ENCODE measurements at places on chromosomes 1 and 21.

DNA sequence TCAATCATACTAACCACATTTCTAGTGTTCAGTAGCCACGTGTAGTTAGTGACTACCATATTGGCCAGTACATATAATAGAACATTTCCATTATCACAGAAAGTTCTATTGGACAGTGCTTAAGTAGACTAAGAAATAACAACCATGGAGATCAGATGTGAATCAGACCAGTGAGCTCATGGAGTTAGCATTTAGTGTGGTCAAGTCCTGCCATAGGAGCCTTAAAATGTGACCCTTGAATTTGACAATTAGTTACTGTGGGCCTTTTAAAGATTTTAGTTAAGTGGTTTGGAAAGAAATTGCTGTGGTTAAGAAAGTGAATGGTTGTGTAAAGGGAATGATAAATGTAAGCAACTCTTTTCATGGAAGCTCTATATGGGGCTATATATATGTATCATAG, 123.4 kb downstream of the POU2F1 start:
- DNase-seq: no peak

DNA sequence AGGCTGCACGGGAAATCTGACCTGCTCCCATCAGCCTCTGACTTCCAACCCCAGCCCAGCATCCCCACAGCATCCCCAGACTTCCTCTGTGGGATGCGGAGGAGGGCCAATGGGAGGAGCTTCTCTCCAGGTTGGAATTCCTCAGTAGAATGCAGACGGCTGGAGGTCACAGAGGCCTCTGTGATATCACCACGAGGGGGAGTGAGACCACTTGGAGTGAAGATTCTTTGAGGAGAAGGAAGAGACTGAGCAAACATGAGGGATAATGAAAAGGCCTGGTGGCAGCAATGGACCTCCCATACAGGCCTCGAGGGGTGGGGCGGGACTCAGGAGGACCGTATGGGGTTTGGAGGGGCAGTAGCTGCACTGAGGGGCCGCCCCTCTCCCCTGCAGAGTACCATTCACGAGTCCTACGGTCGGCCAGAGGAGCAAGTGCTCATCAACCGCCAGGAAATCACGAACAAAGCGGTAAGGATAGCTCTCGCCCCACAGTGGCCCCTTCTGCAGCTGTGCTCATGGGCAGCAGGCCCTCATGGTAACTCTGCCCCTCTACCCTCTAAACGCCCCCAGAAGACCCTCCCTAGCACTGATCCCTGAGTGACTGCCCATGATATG, at the start of gene CATSPER4:
TSS of gene CATSPER4 (plus strand) at position 230 of the 615 bp plus-strand sequence. CDS start at position 256, 26 bp downstream.
- no peak for DNase-seq

GRCh38 chr1:38919130-38919529, 22.5 kb downstream of the RHBDL2 start:
- no peak for DNase-seq

DNA sequence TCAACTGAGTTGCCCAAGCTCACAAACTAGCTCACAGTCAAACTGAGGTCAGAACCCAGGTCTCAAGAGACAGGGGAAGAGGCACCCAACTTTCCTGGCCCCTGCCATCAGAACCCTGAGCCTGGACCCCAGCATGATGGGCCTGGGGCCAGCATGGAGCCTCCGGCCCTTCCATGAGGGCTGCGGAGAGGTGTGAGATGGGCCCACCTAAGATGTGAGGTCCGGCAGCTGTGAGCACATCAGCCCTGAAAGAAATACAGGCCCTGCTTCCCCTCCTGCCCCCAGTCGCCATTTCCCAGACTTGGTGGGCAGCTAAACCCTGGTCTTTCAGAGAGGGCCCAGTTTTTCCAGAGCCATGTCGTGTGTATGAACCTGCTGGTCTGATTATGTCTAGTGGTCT, 30.6 kb downstream of the QSOX1 start:
- no peak for DNase-seq

- DNase-seq: peak; percentile 78
These were observed at the start of gene ARID4B for GRCh38 chr1:235327559-235328270. Gene ARID4B, minus strand, starts transcription at chr1:235328179. Its CDS starts 1,260 bp downstream, at chr1:235326919.
